Progenitor cell of endocrine pancreas (in vitro differentiated cells): ENCODE measurements at places on chromosomes 2 and 18. TPM values are rescaled to one million over a fixed set of nuclear protein-coding genes. Genes with fewer than 3 reads are reported as not detected.

Gene UPP2
- total RNA-seq = not detected in 2 replicates

Gene CHST9
- total RNA-seq = 38.9 and 43.2 TPM in 2 replicates

Gene DNAH6
- 4.8 and 5.5 TPM in 2 replicates for total RNA-seq

Gene KYNU
- total RNA-seq = not detected in 2 replicates

Gene REG1A
- total RNA-seq = 0.51 TPM in 1 of 2 replicates, not detected in the other

Gene SIX2
- 4.0 and 7.0 TPM in 2 replicates for total RNA-seq

Gene FTCDNL1
- total RNA-seq = 0.73 and 1.2 TPM in 2 replicates

Gene GATA6
- total RNA-seq = 112 and 114 TPM in 2 replicates

Gene FEV
- 13.5 and 15.6 TPM in 2 replicates for total RNA-seq

Gene KCTD1
- 29.5 and 34.0 TPM in 2 replicates for total RNA-seq
